ENCODE measurements at places on chromosomes 3 and 15.

GRCh38 chr3:119322835-119323722 lies 28.9 kb downstream of the ARHGAP31 start:
- peak; percentile 90 for DNase-seq

DNA sequence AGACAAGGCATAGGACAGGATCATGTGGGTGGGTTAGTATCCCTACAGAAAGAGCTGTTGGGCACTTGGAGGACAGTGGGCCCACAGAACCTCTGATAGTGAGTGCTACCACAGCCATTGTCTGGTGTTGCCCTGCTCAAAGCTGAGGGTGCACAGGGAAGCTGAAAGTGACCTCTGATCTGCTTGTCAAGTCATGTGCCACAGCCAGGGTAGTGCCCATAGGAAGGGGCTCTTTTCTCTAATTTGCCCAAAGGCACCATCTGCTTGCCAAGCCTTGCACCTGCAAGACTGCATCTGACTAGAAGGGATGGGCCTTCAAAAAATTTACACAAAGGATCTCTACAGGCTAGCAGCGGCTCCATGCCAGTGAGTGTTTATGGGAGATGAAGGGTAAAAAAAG lies 87.4 kb upstream of the GSK3B start:
- no peak for DNase-seq

DNA sequence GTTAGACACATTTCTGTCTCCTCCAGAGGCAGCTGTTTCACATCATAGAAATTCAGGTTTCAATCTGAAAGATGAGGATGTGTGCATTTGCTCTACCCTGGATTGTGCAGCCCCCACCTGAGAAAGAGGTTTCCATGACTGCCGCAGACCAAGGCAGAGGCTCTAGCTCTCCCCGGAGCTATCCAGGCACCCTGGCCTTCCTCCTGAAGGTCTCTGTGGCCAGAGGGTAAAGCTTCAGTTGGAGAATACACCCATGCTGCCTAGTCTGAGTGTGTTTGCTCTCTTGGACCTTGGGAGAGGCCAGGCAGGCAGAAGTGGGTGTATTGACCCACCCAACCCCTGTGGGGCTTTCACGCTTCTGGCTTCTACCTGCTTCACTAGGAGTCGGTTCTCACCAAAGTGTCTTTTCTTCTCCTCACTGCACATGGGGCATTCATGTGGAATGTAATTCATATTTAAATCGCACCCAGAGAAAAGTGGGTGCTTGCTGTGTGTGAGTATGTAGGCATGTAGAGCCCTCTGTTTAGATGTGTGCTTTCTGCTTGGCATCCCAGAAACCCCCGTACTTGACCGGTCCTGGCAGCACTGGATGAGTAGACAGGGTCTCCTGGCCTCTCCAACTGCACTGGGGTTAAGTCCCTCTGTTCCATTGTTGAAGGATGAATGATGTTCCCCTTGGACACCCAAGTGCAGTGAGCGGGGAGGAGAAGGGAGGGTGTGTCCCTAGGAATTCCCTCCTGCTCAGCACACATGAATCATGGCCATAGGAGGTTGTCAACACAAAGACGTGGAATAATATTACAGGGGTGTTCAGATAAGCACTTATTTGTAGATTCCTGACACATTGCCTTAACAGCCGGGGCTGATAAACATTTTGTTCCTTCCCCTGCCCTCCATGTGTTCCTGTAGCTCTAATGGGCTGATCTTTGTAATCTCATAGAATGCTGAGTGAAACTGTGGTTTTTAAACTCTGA lies 20.3 kb upstream of the RAB6B start:
- no peak for DNase-seq

DNA sequence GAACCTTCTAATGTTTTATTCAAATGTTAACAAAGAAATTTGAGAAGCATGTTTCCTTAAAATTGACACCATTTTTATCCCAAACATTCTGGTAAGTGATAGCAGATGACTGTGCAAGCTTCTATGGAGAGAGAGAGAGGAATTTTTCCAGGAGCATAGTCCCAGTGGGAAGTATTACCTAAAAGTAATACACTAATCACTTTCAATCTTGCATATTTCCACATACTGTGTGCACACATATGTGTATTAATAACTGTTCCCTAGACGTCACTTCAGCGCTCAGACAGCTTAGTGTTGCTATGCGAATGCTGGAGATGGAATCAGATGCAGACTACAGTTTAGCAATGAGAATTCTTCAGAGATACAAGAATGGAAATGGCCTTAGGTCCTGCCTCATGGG lies 424.3 kb upstream of the TPRG1 start:
- no peak for DNase-seq

GRCh38 chr3:146543461-146544001 lies 876 bp downstream of the PLSCR1 start:
- no peak for DNase-seq

DNA sequence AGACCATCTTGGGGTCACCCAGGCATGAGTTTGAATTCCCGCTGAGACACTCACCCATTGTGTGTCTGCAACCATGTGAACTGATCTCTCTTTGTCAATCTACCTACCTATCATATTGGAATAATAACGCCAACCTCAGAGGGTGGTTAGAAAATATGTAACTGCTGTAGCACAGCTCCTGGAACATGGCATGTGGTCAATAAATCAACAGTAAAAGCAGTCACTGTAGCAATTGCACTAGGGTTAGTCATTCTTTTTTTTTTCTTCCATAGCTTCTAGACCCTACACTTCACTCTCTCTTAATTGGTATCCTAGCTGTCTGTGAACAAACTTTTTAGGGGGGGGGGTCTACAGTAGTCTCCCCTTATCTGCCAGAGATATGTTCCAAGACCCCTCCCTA lies 64.2 kb upstream of the SLCO2A1 start:
- no peak for DNase-seq

DNA sequence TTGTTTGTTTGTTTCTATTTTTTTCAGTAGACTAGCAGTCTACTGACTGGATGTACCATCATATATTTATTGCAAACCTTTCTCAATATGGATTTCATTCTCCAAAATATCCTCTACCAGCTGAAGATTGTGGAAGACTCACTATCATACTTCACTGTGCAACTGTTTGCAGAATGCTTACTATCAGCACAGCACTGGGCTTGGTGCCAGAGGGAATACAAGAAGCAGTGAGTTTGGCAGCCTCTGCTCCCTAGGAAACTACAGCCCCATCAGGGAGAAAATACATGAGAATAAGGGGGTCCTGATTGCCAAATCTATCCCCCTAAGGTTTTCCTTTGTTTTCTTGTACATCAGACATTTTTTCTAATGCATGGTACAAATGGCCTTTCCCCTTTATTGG lies 27.5 kb downstream of the AQP9 start:
- DNase-seq = no peak

- DNase-seq = no peak
These were observed 1.7 kb downstream of the TM4SF4 start for GRCh38 chr3:149476225-149476624.

All from effector memory CD8-positive, alpha-beta T cell (primary cell).